Cardiac fibroblast (primary cell): ENCODE measurements at places on chromosomes 2 and 18.

DNA sequence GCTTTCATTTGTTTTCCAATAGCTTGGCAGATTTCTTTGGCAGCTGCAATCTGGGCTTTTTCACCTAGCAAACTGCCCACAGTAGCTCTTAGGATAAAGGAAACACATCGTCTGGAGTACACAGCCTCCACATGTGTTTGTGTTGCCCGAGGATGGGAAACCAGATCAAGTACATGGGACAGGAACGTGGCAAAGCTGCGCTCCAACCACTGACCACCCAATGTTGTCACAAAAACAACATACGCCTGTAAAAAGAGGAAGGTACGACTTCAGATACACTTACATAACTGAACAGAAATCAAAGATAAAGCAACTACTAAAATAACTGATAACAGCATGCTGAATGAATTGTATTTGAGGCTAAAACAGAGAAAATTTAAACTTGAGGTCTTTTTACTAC, 15.5 kb downstream of the HEATR5B start:
- DNase-seq: no peak

- peak; percentile 93 for DNase-seq
These were observed at the start of gene RNU2-63P for GRCh38 chr2:88016086-88016959. TSS of gene RNU2-63P (minus strand) at chr2:88016547.

DNA sequence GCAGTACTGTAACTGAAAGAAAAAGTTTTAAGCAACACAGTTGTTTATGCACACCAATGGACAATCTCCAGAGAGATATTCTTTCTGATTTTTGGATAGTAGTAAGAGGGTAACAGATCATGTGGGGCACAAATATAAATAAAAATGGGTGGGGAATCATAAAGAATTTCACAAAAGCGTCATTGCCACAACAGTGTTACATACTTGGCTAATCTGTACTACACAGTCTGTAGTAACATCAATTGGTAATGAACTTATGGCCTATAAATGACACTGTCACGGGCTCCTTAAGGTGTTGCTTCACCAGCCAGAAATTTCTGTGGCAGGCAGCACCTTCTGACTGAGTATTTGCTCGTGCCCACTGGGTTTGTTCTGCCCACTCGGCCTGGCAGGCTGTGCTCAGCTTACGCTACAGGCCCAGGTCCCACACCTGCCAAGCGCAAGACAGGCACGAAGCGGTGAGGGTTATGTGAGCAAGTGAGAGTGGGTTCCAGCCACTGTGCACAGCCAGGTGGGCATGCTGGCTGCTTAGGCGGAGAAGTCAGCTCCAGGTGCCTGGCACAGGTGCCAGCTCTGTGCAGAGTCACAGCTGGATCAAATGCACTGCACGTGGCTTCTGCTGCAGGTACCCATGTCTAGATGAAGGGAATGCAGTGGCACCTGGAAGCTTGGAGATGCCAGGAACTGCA, 532.5 kb upstream of the SLC39A10 start:
- no peak for DNase-seq

GRCh38 chr2:181183878-181184542, 203.6 kb downstream of the UBE2E3 start:
- DNase-seq: peak; percentile 47

GRCh38 chr2:208142925-208143799, 2.8 kb downstream of the CRYGB start:
- DNase-seq: no peak

DNA sequence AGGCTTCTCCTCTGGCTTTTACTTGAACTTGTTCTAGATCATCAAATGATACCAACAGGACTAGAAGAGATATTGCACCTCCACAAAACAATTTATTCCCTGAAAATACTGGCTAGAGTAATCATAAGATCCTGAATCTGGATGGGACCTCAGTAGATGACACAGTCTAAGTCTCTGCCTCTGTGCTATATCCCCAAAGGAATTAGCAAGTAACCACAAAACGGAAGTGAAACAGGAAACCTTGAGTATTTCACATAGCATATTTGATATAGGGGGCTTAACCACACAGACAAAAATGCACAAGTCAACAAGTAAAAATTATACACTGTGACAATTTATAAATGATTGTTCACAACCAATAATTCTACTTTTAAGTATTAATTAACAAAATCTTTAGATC, 456.9 kb upstream of the TNP1 start:
- DNase-seq: peak; percentile 74

- DNase-seq: no peak
These were observed 411.9 kb upstream of the TNP1 start for GRCh38 chr2:217271813-217272212.

DNA sequence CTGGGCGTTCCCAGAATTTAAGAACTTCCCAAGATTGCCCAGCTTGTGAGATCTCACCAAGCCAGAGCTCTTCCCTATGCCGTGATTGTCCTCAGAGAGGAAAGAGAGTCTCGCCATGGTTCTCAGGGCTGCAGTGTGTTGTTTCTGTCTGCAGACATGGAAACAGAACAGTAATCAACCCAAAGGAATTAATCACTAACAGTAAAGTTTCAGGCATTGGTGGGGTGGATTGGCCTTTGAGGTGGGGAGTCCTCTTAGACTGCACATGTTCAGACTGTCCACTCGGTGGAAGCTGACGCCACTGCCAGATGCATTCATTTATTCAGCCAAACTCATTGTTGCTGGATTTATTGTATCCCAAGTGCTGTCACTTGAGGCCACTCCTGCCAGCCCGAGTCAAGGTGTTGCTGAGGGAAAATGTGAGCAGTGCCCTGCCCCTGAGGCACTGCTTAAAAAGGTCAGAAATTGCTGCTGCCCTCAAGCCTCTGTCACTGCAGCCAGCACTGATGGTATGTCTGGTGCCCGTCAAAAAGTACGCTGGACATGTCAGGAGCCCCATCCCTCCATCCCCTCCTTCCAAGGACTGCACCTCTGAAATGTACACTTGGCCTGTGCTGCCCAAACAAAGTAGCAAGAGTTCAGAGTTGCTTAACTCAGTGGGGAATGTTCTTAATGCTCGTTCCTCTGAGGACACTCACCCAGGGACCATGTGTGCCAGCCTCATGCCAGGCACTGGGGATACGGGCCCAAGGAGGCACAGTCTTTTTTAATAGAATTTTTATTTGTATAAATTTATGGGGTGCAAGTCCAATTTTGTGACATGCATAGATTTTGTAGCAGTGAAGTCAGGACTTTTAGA, 201.0 kb downstream of the GLI2 start:
- DNase-seq: peak; percentile 42

- peak; percentile 96 for DNase-seq
These were observed 65.7 kb downstream of the MCFD2 start for GRCh38 chr2:46849721-46850556.

DNA sequence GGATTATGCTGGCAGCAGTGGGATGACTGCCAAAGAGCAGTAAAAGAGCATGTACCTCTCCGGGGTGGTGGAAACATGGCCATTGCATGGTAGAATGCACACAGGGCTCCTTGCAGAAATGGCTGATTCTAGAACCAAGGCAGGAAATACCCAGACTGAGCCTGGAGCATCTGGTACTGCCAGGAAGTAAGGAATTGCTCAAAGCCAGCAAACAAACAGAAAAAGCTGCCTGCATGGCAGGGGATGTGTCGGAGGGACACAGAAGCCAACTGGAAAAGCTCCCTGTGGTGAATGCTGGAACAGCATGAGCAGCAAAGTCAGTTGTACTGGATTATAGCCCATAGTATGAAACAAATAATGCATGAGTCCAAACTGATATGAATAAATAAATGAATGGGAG, 78.0 kb upstream of the NFATC1 start:
- DNase-seq: peak; percentile 19

DNA sequence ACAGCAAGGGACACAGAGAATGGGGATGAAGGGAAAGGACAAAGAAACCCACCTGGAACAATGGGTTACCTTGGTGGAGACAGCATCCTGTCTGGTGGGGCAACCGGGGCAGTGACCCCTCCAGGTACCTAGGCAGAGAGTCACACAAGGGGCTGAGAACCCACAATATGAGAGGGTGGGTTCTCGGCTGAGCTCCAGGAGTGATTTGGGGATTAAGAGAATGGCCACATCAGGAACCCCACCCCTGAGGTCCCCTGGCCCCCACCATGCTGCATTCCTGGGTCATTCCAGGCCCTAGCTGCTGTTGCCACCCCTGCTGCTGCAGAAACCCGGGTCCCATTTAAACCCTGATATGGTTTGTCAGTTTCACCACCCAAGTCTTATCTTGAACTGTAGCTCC, 172.3 kb downstream of the RTP5 start:
- DNase-seq: no peak

GRCh38 chr2:169159686-169160085, 90.3 kb downstream of the DHRS9 start:
- no peak for DNase-seq

- DNase-seq: no peak
These were observed 535 bp downstream of the HOXD3 start for GRCh38 chr2:176157499-176158185.

DNA sequence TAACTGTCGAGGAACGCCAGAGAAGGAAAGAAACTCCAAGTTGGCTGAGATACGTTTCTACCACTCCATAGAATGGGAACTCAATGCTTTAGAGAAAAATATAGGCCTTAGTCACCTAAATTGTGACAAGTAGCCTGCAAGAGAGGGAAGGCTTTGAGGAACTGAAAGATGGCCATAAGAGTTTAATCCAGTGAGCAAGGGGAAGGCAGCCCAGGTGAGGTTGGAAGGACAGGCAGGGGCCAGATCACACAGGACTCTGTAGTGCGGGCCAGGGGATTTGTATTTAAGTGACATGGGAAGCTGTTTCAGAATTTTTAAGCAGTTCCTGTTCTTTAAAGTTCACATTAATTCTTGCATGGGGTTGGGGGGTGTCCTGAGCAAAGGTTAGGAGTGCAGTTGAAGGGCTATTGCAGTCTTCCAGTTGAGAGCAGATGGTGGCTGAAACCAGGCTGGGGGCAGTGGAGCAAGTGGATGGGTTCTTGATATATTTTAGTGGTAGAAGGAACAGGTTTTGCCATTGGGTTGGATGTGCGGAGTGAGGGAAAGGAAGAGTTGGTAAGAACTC, 138.9 kb upstream of the PELI1 start:
- DNase-seq: no peak

GRCh38 chr2:73279852-73280251, 4.4 kb downstream of the FBXO41 start:
- no peak for DNase-seq

DNA sequence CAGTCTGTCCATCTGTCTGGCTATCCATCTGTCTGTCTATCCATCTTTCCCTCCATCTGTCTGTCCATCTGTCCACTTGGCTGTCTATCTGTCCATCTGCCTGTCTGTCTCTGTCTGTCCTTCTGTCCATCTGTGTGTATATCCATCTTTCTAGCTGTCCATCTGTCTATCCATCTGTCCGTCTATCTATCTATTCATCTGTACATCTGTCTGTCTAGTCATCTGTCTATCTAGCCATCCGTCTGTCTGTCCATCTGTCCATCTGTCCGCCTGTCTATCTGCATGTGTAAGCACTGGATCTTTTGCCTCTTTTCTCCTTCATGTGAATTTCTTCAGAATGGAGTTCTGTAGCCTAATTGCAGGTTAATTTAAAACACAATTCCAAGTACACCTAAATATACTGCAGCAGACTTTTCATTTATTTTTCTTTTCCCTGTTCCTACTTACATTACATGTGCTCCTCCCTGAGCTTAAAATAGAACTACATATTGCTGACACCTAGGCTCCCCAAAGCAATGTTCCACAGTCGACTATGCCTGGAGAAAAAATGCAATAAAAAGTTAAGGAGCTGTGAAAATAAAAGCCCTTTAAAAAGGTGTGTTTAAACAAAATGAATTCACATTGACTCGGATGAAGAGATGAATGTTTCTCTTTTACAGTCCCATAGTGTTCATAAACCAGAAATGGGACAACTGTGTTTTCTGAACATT, 37.4 kb upstream of the TXNDC2 start:
- DNase-seq: no peak

DNA sequence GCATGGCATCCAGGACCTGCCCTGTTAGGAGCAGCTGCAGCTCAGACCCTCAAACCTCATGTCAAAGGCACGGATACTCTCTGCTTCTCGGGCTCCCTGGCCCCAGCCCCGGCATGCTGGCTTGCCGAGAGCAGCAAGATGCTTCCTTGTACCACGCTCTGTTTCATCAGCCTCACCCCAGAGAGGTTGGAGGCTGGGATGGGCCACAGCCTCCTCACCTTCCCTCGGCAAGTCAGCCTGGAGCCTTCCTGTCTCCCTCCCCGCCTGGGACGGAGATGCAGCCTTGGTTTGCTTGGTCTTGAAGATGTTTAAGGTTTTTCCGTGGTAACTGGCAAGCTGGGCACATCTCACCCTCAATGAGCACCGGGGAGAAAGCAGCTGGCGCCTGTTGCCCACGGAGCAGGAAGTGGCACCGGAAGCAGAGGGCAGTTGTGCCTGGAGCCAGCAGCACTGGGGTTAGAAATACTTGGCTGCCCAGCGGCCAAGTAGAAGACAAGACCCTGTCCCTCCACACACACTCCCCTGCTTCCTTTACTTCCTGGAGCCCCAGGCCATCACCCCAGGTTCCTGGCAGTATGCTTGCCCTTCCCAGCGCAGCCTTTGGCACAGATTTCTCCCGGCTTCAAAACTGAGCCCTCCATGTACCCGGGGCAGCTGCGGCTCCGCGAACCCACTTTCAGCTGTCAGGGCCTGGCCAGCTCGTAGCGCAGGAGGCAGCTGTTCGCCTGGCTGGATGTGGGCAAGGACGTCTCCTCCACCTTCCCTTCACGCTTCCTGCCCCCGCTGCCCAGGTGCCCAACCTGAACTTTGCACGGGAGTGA, 17.4 kb downstream of the FBLN7 start:
- no peak for DNase-seq

DNA sequence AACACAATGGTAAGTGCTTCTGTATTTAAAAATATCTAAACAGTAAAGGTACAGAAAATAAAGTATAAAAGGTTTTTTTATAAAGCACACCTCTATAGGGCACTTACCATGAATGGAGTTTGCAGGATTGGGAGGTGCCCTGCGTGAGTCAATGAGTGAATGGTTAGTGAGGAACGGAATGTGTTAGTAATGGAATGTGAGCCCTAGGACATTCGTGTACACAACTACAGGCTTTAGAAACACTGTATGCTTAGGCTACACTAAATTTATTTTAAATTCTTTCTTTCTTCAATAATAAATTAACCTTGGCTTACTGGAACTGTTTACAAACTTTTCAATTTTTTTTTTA, 337.9 kb upstream of the SLC39A10 start:
- peak; percentile 91 for DNase-seq

- DNase-seq: no peak
These were observed 1.3 kb downstream of the IGFBP2 start for GRCh38 chr2:216634370-216635148.

DNA sequence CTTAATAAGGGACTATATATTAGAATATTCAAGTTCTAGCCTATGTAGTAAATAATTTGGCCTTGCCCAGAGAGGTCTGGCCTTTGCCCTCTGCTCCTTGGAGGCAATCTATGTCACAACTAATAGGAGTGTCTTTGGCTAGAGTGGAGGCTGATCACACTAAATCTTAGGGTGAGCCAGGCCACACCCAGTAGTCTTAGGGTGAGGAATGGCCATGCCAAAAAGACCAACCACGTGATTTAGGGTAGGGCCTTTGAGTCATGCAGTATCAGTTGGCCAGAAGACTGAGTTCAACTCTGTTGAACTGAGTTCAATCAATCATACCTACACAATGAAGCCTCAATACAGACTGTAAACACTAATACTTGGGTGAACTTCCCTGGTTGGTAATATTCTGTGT, 26.0 kb upstream of the FLACC1 start:
- DNase-seq: no peak
